ENCODE measurements at places on chromosomes 12 and 14.

DNA sequence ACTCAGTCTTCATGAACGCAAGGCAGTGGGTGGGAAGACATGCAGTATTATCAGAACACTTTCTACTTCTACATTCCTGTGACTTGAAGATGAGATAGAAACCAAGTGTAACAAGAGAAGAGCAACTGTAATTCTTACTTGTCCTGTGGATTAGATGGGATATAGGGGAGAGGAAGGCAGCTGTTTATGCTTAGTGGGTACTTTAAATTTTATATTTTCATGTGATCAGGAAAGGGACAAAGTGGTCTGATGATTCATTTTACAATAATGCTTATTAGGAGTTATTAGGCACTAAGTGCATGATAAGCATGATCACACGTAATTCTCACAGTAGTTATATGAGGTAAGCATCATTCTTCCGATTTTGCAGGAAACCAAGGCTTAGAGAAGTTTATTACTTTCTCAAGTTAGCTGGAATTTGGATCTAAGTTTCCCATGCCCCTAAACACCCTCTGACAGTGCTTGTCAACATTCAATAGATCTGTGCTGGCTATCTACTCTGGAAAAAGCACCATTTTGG lies 52.7 kb downstream of the PTGER2 start:
- DNase-seq: no peak

- no peak for DNase-seq
Observed at GRCh38 chr12:103672401-103673119, 85.5 kb downstream of the STAB2 start.

DNA sequence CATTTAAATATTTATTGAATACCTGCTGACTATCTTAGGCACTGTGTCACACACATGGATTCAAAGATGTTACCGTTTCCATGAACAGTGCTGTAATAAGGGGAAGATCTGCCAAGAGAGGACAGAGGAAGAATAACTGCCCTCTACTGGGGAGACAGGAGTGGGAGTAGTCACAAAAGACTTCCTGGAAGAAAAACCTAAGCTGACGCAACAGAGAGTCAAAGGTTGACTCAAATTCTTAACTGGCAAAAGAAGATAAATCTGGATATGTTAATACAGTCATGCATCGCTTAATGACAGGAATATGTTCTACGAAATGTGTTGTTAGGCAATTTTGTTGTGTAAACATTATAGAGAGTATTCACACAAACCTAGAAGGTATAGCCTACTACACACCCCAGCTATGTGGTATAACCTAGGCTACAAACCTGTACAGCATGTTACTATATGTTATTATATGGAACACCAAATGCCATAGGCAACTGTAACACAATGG lies 51.5 kb downstream of the DCAF5 start:
- no peak for DNase-seq

- DNase-seq: no peak
Observed at GRCh38 chr12:90938451-90938850, 16.5 kb downstream of the CCER1 start.

- no peak for DNase-seq
Observed at GRCh38 chr14:81132468-81132867, 88.3 kb downstream of the GTF2A1 start.

GRCh38 chr14:87148655-87149054 lies 844.3 kb downstream of the GALC start:
- DNase-seq: no peak

GRCh38 chr12:111202237-111202915 lies 166.5 kb downstream of the PHETA1 start:
- no peak for DNase-seq

- peak; percentile 8 for DNase-seq
Observed at GRCh38 chr14:32509632-32510187, 180.6 kb downstream of the AKAP6 start.

- no peak for DNase-seq
Observed at GRCh38 chr12:125065919-125066570, 810 bp downstream of the AACS start.

DNA sequence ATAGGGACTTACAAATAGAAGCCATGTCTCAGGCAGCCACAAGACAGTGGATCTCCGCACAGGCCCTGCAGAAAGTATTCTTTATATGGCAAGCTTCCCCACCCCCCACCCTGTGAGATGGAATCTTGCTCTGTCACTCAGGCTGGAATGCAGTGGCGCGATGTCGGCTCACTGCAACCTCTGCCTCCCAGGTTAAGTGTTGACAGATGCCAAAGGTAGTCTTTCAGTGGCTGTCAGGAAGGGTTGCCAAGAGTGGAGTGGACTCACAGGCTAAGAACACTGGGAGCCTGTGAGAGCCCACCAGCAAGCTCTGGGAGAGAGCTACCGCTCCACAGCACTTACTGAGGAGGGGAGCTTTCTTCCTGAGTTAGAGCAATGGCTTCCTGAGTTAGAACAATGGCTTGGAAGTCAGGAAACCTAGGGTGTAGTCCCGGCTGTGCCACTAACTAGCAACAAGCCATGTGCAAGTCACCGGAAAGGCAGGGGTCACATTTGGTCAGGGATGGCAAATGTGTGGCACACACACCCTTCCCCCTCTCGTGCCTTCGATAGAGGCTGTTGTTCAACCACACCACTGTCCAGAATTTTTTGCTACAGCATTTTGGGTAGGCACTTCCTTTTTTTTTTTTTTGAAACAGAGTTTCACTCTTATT lies 2.6 kb downstream of the RNASE1 start:
- peak; percentile 47 for DNase-seq

GRCh38 chr12:46546634-46547273 lies 174.2 kb upstream of the SLC38A2 start:
- DNase-seq: no peak

DNA sequence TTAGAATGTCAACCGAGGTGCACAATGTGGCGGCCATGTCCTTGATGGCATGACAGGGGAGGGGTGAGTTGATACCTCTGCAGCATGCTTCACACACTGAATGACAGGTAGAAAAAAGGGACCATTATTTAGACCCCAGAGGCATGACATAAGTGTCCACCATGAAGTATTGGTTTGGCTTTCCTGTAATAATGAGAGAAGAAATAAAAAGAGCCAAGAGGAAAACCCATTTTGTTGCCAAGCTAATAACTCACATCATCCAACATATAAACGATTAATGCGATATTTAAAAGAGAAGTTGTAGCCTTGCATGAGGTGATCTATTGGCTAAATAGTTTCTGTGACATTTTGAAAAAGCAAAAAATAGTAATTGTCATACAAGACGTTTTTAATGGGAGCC lies 343.4 kb downstream of the LRIG3 start:
- DNase-seq: no peak

- peak; percentile 76 for DNase-seq
Observed at GRCh38 chr12:6914246-6914946, at the start of gene ENO2. ENO2 (plus strand) TSS chr12:6914580; CDS start chr12:6915833, 1,253 bp downstream.

DNA sequence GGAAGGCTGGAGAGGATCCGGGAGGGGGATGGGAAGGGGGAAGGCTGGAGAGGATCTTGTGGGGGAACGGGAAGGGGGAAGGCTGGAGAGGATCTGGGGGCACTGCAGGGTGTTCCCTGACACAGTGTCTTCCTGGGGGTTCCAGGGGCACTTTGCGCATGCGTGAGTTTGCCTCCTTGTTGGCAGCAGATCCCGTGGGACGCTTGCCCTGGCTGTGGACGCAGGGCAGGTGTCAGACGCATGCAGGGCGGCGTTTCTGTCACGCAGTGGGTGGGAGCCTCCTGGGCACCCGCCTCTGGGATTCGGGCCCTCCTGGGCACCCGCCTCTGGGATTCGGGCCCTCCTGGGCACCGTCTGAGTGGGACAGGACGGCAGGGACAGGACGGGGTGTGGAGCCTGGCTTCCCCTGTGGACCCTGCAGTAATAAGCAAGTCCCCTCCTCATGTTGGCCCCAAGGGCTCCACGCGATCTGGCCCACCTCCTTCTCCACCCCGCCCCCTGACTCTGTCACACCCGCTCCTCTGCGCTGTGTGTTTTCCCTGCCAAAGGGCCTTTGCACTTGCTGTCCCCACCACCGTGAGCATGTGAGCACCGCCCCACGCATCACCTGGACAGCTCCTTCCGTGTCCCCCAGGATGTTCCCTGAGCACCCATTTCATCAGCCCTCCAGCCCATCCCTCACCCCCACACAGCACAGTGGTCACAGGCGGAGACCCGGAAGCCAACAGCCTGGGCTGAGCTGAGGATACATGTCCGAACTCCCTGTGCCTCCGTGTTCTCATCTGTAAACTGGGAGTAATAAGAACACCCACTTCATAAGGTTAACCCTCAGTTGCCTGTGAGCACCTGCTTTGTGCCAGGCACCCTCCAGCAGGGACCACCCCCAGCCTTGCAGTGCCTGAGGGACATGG lies 4.4 kb downstream of the MMP17 start:
- DNase-seq: peak; percentile 12

GRCh38 chr12:96416033-96416799 lies 16.0 kb upstream of the CDK17 start:
- no peak for DNase-seq

DNA sequence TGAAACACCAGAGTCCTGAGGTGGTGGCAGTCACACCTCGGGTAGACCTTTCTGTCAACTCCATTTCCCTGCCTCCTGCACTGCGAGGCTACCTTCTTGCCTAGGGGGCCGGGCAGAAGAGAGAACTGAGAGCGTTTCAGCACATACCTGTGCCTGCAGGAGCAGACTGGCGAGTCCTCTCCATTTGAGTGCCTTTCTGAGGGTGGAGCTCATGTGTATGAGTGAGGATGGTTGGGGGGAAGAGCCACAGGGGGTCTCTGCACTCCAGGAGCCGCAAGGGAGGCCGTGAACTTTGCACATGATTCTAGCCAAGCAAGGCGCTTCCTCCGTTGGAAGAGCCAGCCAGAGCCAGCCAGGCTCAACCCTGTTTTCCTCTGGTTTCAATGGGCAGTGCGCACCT lies 31.0 kb upstream of the CCND2 start:
- no peak for DNase-seq

DNA sequence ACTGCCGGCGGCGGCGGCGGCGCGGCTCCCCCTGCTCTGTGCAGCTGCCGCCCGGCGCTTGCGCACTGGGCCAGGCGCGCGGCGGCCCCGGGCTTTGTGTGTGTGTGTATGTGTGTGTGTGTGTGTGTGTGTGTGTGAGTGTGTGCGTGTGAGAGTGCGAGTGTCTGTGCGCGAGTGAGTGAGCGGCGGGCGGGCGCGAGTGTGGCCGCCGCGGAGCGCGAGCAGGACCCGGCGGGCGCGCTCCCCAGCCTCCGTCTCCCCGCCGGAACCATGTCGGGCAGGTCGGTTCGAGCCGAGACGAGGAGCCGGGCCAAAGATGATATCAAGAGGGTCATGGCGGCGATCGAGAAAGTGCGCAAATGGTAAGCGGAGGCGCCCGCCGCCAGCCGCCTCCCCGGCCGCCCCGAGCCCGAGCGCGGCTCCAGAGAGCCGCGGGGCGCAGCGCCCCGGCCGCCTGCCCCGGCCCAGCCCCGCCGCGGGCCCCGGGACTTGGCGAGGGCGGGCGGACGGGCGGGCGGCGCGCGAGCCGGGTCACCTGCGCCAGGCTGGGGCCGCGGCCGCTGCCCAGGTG lies at the start of gene BCL7A:
TSS of gene BCL7A (plus strand) at position 63 of the 571 bp plus-strand sequence. CDS start at position 271, 208 bp downstream.
- peak; percentile 78 for DNase-seq

- no peak for DNase-seq
Observed at GRCh38 chr14:95875831-95876760, 536 bp upstream of the TUNAR start.

GRCh38 chr14:26334288-26334687 lies 263.5 kb downstream of the NOVA1 start:
- no peak for DNase-seq

GRCh38 chr12:108370415-108370814 lies 31.3 kb upstream of the CMKLR1 start:
- no peak for DNase-seq

DNA sequence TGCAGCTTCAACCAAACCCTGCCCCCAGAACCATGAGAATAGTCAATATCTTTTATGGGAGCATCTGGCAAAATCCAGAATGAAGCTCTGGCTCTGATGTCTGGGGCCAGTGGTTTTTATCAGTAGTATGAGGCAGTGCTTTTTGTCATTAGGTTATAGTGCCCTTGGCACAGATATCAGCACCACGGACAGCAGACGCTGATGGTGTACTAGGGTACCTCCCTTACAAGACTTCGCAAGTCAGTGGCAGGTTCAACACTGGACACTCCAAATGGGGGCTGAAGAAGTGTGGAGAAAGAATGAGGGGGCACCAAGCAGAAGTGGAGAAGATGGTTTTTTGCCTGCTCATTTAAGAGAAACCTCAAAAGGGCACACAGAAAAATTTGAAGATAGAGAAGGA lies 68.2 kb upstream of the E2F7 start:
- no peak for DNase-seq

DNA sequence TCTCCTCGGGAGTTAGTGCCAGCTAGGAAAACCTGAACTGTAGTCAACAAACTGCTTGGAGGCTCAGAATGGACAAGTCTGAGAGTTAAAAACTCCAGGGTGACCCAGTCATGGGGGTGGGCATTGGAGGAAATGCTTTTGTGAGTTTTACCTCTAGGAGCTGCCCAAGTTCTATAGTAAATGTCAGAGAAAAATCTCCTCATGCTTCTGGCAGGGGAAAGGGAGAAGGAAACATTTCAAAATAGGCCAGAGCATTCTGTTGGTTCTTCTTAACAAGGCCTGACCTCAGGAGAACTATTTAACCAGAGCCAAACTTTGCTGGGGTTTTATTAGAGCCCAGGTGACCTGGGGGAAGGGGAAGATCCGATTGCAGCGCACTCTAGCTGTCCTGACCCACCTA lies 12.3 kb downstream of the NINJ2 start:
- no peak for DNase-seq

DNA sequence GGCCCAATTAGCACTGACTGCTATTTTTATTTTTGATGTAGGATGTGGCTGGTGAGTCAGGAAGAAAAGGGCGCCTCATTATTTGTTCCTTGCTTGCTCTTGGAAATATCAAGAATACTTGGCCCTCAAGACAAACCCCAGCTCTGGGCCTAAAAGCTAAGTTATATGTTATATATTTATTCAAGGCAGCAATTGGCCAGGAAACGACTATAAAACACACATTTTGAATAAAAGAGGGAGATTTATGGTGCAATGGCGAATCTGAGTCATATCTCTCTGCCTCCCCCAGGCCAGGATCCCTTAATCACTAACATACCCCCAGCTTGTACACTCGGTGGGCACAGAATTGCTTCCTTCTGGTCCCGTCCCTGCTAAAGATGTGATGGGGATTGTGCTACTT lies 63.3 kb downstream of the TBX5 start:
- no peak for DNase-seq

DNA sequence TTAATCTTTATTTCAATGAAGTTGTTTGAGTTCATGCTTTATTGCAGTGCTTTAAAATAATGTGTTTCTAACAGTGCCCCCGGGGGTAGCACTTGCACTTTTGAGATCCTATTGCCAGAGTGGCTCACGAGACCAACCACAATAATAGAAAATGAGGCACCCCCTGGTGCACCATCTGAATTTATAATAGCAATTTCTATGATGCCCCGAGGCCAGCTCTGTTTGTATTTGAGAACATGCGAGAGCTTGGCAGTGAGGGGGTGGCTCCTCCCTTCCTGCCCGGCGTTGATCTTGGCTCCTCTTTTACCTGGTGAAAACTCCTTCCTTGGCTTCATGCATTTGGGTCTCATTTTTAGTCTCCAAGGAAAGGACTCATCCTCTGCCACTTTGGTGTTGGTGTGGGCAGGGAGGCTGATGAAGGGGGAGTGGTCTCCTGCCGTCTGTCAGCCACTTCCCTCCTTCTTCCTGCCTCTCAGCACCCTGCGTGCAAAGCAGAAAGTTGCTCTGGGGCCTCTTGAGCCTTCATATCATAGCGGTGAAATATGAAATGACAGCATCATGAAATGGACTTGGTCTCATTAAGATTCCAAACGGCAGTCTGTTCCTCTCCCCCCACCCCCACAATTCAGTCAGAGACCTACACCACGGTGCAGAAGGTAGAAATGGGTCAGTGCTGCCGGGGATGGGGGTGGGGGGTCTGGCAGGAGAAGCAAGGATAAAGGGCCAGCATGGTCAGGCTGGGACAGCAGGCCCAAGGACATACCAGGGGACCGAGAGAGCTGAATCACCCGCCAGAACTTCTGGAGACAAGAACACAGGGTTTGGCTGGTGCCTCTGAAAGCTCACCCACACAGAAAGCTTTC lies 17.7 kb upstream of the NRXN3 start:
- DNase-seq: no peak

Measured in thyroid gland (tissue), 4 donors.